Activated CD4-positive, alpha-beta memory T cell treated with anti-CD3 and anti-CD28 coated beads, Interleukin-2, amount 10 ng/mL, durations not matched to agents 7 days and 5 days (primary cell): ENCODE measurements at places on chromosomes 7 and 10. TPM values are rescaled to one million over a fixed set of nuclear protein-coding genes. Genes with fewer than 3 reads are reported as not detected.

TCERG1L gene
- total RNA-seq = 0.08 TPM

HPSE2 gene
- total RNA-seq = not detected

FGFR2 gene
- total RNA-seq = 0.30 TPM

ZNF735 gene
- not detected for total RNA-seq

ELOVL3 gene
- not detected for total RNA-seq

ENTPD1 gene
- total RNA-seq = 29.7 TPM

FAM13C gene
- total RNA-seq = not detected

CHCHD1 gene
- total RNA-seq = 31.4 TPM

OR2A1 gene
- not detected for total RNA-seq

FLNC gene
- not detected for total RNA-seq

DNA sequence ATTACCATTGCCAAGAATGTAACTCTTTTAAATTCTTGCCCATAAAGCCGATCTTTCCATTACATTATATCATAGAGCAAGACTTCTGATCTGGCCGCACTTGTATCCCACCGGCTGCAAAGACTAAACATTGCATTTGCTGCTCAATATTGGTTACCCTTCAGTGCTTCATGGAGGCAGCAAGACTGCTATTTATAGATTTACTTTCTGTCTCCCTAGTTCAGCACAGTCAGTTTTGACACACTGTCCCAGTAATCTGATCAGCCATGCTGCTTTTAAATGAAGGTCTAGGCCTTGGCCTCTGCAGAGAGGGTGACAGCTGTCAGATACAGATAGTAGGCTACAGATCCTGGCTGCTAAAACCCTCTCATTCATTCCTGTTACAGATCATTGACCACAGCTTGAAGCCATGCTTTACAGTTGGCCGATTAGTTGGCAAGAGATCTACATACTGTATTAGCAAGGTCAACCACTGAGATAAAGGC lies 562.6 kb upstream of the GALNT17 start:
- DNase-seq = no peak

GRCh38 chr7:44519546-44519945 lies 21.6 kb downstream of the NPC1L1 start:
- DNase-seq = no peak

- DNase-seq = no peak
These were observed 19.1 kb downstream of the ATXN7L1 start for GRCh38 chr7:105857009-105857952.

DNA sequence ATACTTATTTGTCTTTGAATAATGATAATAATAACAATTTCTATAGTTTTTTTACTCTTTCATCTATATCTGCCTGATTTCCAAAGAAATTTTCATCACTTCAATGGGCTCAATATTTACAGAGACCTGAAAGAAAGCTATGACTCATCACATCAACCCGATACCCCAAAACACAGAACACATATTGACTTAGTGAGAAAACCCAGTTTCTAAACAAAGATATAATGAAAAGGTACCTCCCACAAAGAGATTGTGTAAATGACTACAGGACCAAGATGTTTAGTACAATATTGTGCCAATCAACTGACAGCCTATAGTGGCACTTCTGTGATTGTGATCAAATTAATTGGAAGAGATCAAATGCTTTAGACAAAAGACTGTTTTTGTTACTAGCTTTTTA lies 133.9 kb downstream of the PCDH15 start:
- no peak for DNase-seq

- no peak for DNase-seq
These were observed 13.9 kb upstream of the DNAAF5 start for GRCh38 chr7:712381-713138.

DNA sequence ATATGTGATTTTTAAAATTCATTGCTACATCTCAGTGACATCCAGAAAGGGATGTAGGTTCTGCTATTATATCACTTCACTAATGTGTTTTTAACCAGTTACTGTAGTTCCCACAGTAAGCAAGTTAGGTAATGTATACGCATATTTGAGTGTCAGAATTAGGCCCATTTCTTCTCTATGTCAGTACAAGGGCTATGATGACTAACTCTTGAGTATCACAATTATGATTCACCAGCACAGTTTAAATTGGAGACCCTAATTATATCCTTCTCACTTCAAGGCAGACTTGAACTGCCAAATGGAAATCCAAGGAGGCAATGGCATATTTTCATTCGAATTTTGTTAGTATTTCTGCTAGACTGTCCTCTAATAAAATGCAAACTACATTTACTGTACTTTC lies 23.6 kb downstream of the BZW2 start:
- DNase-seq = no peak

- no peak for DNase-seq
These were observed 2.9 kb downstream of the SEMA3E start for GRCh38 chr7:83646027-83646426.

- peak; percentile 48 for DNase-seq
These were observed 130.4 kb upstream of the GHITM start for GRCh38 chr10:84008878-84009277.

DNA sequence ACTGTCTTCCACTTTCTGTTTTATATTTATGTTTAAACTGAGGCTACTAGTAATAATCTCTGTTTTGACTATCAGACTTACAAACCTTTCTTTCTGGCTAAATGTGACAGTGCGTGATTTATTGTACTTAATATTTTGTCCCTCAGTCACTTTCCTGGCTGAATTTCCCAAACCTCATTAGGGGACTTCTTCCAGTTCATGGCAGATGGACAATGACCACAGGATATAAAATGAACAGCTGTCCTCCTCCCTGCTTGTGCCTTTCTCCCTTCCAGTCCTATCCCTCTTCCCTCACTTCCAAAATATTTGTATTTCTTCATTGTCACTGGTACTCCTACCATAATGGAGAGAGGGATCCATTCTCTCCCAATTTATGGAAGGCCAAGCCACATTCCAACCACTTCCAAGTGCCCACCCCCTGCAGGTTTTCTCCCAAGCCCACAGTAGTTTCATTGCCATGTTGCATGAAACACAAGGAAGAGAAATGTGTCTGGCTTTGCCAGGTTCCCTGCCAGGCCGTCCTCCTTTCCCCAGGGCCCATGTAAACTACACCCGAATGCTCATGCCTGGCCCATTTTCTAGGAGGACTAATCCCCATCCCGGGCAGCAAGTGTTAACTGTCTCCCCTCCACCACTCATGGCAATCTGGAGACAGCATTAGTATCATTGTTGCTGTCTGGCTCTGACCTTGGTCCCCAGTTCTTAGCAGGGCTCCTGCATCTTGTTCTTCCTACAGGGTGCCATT lies 269.5 kb upstream of the SLC26A5 start:
- no peak for DNase-seq

GRCh38 chr7:105794741-105795729 lies 81.4 kb downstream of the ATXN7L1 start:
- DNase-seq = no peak

GRCh38 chr10:9010093-9010492 lies 955.6 kb downstream of the GATA3 start:
- no peak for DNase-seq

DNA sequence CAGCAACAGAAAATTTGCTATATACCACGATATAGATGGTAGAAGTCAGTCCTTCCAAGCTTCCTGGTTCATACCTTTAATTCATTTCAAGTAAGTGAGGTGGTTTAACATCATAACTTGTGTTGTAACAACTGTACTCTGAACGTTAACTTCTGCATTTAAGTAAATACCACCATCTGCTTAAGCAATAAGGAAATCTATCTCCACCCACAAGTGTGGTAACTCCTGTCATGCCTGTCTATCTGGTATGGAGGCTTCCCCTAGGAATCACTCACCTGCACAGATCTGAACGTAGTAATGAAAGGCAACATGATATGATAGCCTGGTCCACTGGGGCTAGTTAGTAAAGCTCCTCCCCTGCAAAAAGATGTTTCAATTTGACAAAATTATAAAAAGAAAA lies 2.3 kb downstream of the ERLIN1 start:
- DNase-seq = no peak

DNA sequence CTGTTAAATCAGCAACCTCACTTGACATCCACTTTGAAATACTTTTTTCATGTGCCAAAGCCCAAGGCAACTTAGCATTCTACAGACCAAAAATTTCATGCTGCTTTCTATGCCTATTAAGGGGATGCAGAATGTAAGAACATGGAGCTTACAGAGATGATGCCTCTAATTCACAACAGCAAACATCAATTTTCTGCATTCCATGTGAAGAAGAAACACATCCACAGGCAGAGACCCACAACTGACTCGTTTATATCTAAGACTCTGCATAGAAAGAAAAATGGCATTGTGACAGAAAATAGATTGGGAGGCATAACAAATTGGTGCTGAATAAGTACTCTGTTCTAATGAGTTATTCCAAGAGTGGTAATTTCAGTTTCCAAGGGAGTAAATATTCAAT lies 107.6 kb downstream of the SGMS1 start:
- no peak for DNase-seq

GRCh38 chr10:61975391-61975932 lies 74.0 kb downstream of the ARID5B start:
- no peak for DNase-seq

GRCh38 chr7:55132890-55133551 lies 114.2 kb downstream of the EGFR start:
- DNase-seq = no peak

DNA sequence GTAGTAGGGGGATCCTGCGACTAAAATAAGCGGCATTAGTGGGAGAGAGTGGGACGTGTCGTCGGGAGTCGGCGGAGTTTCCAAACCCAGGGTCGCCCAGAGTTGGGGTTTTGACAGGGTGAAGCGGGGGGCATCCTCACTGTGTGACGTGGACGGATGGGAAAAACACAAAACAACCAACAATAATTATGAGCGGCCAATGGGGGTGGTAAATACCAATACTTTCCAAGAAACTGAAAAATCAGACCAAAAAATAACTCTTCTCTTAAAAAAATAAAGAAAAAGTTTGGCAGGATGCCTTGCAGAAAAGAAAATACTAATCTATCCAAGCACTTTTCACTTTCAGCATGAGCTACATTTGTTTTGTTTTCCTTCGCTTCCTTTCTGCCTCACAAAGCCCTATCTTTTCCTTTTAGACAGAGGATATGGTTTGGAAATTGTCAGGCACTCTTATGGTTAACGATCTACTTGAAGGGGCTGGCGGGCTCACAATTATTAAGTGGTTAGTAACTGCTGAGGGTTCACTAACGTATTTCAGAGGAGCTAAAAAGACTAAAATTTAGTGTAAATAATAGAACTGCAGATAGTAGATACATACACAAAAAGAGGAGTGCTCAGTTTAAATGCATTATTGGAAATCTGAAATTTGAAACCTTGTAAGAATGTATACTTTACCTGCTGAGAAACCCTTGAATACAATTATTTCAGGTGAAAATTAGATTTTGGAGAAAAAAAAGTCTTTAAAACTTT lies 802 bp upstream of the CDK6 start:
- DNase-seq = no peak

DNA sequence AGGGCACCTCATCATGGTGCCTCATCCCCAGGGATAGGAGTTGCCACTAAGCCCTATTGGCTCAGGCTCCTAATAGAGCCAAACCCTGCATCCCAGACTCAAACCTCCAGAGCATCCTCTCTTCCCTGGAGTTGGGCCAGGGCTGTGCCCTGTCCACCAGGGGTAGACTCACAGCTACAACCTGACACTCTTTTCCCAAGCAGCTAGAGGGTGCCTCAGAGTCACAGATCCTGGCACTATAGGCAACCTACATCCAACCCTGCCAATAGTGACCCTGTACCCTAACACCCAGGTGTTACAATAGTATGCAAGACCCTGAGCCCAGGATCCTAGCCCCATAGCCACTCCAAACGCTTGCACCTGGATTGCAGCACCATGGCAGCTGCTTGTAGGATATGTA lies 64.0 kb upstream of the PLA2G12B start:
- DNase-seq = no peak

DNA sequence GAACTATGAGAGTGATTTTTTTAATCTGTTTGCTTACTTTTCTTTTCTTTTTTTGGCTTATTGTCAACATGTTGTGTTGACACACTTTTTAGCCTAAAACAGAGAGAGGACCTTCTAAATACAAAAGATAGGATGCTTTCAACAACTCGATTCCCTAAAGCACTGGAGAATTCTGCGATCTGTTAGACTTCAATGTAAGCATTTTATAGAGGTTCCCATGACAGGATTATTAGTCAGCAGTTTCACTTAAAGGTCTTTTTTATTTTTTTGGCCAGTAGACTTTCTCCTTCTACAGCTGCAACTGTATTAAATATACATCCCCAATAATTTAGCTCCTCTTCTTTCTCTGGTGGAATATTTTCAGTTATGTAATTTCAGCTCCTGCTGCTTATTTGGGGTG lies 12.7 kb upstream of the NRP1 start:
- DNase-seq = no peak

DNA sequence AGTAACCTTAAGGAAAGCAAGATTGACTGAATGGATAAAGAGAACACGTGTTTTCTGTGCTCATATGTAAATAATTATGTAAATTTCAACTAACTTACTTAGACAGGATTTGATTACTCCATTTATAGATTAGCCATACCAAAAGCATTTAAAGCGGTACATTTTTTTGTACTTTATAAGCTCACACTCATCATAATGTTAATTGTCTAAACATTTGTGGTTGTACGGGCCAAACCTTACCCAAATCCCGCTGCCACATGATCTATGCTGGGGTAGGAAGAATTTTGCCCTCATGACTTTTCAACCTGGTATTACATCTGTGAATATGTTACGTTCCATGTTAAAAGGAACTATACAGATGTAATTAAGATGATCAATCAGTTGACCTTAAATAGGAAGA lies 29.1 kb downstream of the MKX start:
- DNase-seq = no peak

- DNase-seq = no peak
These were observed 139.0 kb upstream of the FZD8 start for GRCh38 chr10:35780970-35781642.

GRCh38 chr10:35558276-35558675 lies 46.9 kb upstream of the GJD4 start:
- no peak for DNase-seq

- DNase-seq = no peak
These were observed 32.3 kb downstream of the CCNY start for GRCh38 chr10:35368485-35369048.
